ENCODE measurements at places on chromosomes 2 and 18.

- no peak for DNase-seq
Measured at GRCh38 chr18:34339155-34339554, 114.4 kb upstream of the NOL4 start.

GRCh38 chr2:237614151-237614720 lies 13.2 kb upstream of the LRRFIP1 start:
- peak; percentile 52 for DNase-seq

DNA sequence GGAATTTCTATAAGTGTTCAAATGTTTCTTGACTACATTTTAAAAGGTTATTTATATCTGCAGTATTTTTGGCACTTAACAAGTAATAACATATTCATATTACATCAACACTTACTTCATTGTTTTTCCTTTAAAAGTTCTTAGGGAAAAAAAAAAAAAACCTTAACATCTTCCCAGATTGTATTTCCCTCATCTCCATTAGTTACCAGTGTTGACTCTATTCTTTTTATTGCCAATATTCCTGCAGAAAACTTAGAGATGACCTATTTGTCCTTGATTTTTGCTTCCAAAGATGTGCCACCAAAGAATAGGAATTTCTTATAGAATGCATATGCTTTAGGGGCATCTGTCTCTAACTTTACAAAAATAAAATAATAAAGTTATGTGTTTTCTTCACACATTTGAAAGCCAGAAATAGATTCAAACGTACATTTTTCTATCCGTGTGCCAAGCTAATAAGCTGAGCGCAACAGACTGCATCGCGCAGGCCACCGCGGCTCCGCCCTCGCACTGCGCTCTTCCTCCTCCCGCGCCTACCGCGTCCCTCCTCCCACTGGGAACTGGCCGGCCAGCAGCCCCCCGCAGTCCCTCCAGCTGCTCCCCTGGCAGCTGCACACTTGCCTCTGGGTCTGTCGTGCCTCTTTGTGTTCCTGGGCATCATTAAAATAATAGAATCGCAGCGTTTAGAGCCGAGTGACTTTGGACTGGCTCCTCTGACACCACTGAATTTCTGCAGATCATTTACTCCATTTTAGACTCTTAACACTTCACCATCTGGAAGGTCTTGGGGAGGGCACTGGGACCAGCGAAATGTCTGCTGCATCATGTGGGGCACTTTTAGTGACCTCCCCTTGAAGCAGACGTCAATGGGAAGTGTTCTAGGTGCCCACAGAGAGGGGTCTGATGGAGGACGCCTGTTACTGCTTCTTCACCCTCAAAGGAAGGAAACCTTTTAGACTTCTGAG lies 21.2 kb upstream of the NAB1 start:
- DNase-seq: no peak

DNA sequence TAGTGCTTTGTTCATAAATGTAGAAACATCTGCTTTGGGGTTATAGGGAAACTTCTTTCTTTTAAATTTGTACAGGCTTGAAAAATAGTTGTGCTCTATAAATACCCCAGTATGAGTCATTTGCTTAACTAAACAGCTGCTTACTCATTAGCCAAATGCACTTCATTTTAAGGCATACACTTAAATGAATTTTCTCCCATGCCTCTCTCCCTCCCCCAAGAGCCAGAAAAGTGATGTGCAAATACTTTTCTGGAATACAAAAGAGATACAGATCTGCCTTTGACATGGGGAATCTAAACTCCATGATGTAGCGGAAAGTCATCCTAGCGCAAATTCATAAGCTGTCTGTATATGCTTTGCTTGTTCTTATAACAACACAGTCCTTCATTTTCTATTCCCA lies 469.4 kb downstream of the DLGAP1 start:
- DNase-seq: peak; percentile 92

DNA sequence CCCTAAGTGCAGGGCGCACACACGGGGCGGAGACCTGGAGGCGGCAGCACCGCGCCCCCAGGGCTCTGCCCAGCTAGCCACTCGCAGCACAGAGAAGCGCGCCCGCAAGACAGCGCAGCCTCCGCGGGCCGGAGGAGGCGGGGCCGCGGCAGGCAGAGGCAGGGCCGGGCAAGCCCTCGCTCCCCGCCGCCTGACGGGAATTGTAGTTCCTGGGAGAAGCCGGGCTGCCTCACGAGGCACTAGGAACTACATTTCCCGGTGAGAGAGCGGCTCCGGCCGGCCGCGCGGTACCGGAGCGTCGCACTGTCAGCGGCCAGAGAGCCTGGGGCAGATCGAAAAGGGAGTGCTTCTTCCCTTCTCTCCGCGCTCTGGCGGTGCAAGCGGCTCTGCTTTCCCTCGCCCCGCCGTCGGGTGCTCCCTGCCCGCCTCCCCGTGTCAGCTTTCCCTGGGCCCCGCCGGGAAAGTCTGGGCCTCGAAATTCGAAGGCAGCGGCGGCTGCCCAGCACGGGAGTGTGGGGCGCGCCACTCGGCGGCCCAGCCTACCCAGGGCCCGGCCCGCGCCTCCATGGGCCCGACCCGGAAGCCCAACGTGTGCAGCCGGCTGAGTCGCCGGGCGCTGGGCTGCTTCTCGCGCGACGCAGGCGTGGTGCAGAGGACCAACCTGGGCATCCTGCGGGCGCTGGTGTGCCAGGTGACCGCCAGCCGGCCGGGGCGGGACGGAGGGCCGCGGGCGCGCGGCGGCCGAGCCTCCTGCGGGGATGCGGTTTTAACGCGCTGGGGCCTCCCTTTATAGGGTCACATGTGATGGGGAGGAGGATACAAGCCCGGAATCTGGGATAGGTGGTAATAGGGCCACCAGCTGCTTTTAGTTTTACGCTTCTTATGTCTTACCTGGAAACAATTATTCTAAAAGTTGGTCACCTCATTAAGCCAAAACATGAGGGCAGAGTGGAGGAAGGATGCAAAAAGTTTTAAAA lies at the start of gene DCAF17:
DCAF17 (plus strand) TSS at position 214 of the 977 bp plus-strand sequence; CDS start at position 566, 352 bp downstream.
- DNase-seq: peak; percentile 96

GRCh38 chr18:79790996-79791972 lies 6.5 kb upstream of the KCNG2 start:
- peak; percentile 96 for DNase-seq

DNA sequence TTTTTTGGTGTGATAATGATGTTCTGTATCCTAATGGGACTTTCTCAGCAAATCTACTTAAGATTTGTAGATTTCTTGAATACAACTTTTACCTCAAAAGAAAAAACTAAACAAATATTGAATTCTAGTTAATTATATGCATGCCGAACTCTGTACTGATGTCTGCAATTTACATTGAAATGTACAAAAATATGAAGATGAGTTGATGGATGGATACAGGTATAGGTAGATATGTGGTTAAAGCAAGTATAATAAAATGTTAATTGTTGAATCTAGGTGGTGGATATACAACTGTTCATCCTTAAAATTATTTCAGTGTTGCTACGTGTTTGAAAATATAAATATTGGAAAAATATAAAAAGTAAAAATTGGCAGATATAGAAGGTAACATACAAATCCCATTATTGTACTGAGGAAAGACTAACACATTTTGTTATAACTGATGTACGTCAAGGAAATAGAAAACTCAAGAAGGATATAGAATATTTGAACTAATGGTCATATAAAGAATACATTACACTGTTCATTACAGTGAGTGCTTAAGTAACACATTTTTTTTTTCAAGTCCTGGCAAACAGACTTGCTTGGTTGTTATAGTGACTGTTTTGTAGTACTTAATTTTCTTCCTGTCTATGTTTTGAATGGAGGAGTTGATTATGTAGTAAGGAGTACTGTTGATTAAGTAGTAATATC lies 33.8 kb downstream of the DDX1 start:
- DNase-seq: no peak

GRCh38 chr2:178910005-178910404 lies 102.8 kb upstream of the TTN start:
- DNase-seq: no peak

DNA sequence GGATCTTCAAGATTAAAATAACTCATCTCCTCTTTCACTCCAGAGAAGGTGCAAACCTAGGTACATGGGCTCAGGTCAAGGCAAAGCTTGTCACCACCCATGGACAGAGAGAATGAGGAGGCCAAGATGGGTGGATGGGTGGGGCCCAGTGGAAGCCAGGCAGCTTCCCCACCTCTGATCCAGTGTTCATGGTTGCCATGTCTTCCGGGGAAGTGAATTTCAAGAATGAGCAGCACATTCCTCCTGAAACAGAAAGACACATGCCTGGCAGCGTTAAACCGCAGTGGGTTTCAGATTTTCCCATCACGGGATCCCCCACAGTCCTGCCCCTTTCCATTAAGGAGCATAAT lies 301.7 kb downstream of the EIPR1 start:
- no peak for DNase-seq

DNA sequence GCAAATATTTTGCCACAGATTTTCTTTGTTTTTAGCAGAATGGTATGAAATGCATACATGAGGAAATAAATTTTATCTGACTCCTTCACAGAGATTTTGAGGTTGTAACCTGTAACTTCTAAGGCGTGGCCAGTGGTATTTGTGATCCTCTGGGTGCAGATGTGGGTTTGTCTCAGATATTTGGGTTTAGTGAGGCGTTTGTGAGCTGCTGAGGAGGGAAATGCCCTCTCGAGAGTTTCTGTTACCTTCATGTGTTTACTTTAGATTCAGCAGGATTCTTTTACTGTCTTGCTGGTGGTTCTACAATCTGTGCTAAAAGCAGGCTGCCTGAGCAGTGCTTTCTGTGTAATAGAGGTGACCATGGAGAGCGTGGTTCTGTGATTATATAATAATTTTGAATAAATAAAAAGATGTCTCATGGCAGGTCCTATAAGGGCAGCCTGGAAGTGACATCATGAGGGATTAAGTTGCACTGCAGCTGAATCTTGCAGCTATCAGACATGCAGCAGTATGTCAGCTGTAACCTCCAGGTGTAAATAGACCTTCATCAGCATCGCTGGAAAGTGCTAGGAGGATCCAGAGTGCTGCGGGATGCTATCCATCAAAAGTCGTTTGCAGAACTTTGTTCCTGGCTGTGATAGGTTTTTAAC lies 34.1 kb downstream of the TANC1 start:
- no peak for DNase-seq

DNA sequence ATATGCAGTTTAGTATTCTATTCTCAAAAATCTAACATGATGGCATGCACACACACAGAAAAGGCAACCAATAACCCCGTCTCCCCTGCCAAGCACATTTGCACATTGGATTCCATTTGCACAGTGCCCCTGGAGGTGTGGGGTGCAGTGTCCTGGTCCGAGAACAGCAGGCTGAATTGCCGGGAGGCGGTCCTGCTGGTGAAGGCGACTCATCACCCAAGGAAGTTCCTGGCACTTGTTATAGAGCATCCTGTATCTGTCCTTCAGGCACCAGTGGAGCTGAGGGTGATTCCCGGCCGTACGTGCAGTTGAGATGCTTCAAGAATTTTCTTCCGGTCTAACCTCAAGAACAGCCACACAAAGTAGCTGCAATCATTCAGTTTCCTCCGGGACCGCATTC lies 73.0 kb upstream of the RAB12 start:
- DNase-seq: no peak

GRCh38 chr2:74089816-74090745 lies 57.6 kb downstream of the BOLA3 start:
- DNase-seq: no peak

GRCh38 chr2:164044622-164045021 lies 308.8 kb upstream of the FIGN start:
- no peak for DNase-seq

DNA sequence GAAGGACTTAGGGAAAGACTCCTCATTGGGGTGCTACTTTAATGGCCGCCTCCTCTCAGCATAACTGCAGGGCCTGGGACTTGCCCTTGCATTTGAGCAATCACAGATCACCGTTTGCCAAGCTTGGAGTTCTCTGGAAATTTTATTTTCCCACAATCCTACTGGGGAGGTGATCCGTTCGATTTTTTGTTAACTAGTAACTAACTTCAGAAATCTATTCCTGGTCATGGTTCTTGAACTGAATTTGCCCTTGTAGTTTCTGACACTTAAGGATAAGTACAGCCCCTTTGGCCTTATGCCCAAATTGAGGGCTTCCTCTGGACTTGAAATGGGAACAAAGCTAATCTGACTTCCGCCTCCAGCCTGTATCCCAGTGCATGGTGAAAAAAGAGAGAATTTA lies 60.5 kb upstream of the ST3GAL5 start:
- DNase-seq: no peak

DNA sequence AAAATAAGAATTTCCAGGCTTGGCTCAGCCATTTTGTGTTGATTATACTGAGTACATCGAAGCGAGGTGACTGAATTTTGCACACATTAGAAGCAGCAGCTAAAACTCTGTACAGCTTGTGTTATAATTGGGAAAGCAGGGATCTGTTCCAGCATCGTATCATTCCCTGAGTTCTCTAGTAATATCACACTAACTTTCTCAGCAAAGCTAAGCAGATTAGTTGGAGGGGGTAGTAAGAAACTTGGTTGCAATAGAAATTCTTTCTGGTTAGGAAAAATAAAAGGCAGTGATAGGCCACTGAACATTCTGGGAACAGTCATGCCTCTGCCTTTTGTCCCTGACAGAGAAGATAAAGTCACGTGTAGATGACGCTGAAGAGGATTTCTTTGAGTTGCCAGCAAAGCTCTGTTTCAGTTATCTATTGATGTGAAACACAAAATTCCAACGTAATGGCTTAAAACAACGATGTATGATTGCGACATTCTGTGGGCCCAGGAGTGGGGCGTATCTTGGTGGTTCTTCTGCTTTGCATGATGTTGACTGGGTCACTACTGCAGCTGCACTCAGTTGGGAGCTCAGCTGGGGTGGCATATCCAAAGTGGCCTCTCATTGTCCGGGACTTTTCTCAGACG lies 202.1 kb upstream of the MEX3C start:
- DNase-seq: no peak

GRCh38 chr2:149860276-149860921 lies 272.8 kb upstream of the MMADHC start:
- peak; percentile 96 for DNase-seq

- DNase-seq: no peak
Measured at GRCh38 chr2:155653176-155653575, 679.3 kb downstream of the NR4A2 start.

GRCh38 chr18:5582076-5582475 lies 38.3 kb upstream of the EPB41L3 start:
- no peak for DNase-seq

DNA sequence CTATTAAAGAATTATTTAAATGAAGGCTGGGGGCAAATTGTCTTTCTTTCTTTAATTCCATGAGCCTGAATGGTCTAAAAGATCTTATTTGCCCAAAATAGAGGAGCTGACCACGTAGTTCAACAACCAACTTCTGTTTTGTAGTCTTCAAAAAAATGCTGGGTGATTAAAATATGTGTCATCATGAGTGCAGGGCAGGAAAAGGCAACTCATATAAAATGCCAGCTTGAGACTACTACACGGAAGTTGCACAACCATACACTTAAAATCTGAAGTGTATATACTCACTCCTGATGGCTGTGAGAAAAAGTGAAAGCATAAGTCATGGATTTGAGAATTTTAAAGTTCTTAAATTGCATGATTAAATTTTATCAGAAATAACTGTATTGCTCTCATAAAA lies 210.9 kb downstream of the DYM start:
- peak; percentile 83 for DNase-seq
